ENCODE measurements at places on chromosomes 3 and 15.

DNA sequence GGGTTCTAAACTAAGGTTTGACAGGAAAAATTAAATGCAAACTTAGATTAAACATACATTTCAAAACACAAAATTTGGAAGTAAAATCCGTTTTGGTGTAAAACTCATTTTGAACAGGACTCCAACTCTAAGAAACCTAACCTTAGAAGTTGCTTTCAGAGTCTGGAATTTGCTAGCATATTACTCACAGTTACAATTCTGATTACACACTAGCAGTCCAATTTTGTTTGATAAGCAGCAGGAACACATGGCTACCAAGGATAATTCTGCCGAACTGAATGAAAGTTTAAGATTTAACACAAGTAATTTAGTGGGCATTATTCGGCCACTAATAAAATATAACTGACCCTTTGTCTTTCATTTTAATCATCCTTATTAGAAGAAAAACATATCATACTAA, 49.6 kb downstream of the FRMD5 start:
- DNase-seq: no peak

DNA sequence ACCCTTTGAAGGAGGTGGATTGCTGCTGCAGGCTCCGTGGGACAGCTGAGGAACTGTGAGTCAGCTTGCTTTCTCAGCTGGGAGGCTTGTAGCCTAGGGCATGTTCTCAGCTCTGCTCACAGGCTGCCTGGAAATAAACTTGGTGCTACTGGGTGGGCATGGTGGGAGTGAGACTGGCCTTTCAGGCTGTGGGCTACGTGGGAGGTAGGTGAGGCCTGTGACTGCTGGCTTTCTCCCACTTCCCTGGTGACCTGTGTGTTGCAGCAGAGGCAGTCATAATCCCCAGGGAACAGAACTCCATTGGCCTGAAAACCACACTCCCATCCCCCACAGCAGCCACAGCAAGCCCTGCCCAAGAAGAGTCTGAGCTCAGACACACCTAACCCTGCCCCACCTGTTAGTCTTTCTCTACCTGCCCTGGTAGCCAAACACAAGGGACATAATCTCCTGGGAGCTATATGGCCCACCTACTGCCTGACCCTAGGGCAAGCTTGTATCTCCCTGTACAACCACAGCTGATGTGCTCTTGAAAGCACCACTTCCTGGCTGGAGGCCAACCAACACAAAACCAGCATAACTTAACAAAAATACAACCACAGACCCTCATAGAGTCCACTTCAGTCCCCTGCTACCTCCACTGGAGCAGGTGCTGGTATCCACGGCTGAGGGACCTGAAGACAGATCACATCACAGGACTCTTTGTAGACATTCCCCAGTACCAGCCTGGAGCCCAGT, 236.5 kb downstream of the SQOR start:
- no peak for DNase-seq

DNA sequence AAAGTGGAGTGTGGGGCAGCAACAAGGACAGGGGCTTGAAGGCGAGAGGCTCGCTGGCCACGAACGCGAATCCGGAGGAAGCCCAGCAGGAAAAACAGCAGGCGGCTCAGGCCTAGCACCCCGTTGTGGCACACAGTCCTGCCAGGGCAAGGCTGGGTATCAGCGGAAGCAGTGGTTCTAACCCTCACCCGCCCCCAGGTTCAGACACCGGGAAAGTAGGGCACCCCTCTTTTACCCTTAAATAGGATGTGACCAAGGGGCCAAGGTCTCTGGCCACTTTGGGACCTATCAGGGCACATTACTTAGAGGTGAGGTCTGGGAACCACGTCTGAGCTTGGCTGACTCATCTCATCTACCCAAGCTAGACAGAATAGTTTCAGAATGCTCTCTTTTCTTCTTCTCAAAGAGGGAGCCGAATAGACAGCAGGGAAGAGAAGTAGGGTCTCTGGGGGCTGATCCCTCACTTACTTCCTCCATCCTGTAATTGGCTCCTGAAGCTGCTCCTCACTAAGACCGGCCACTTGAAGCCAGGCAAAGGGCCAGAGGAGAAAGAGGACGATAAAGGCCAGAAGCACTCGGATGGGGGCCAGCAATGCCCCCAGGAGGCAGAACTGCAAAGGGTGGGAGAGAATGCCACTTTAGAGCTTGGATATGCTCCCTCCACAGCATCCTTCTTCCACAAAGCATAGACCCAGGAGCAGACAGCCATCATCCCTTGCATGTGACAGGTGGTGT, 1.7 kb downstream of the LPCAT4 start:
- no peak for DNase-seq

DNA sequence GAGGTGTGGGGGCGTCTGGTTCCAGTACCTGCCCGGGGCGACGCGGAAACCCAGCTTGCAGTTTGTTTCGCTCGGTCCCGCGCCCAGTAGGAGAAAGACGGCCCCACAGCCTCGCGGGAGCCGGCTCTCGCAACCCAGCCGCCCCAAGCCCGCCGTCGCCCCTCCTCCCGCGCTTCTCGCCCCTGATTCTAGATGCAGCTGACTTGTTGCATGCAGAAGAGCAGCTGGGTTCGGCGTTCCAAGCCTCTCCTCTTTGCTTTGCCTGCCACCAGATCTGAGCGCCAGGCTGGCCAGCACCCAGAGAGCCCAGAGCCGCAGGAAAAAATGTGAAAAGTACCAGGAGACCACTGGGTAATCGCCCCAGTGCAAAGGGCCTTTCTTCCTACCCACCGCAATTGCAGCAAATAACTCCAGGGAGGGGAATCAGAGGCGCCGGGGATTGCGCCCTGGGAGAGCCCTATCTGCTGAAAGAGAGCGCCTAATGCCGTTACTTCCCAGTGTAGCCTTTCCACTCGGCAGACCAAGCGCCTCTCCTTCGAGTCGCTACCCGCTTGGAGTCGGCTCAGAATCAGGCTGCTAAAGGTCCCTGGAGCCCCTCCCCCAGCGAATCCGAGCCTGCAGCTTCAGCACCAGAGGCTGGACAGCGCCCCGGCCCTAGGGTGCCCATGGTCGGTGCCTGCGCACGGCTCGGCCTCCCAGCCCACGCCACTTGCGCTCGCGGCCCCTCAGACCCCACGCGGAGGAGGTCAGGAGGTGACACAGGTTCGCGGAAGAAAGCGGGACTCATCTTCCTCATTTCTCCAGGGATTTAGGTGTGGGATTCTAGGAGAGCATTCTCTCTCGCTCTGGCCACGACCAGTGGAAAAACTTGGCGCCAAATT, 15.7 kb upstream of the AEN start:
- DNase-seq: peak; percentile 62

GRCh38 chr15:35271371-35272043, 186.4 kb upstream of the NANOGP8 start:
- no peak for DNase-seq

DNA sequence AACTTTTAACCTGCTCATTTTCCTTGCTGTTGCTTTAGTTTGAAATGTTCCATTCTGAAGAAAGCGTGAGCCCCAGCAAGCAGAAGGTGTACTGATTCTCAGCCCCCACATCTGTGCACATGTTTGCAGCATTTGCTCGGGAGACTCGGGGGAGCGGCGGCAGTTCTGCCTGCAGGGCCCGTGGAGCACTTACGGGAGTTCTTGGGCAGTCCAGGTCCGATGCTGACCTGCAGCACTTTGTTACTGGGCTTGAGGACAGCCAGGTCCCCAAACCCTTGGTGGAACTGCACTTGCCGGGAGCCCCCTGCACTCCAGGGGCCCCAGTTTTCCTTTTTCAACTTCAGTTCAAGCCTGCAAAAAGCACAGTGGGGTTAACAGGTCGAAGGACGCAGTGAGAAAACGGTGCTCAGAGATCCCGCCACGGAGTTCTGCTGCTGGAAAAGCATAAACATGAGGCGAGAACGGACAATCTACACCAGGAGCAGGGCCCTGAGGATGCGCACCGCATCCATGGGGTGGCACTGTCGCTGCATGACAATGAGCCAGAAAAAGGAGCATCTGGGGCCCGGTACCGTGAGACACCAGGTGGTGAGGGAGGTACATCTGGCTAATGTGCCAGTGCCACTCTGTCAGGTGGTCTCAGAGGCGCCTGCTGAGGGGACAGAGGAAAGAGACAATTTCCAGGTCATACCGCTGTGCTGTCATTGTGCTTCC, 45.6 kb upstream of the LDHAL6B start:
- peak; percentile 14 for DNase-seq

DNA sequence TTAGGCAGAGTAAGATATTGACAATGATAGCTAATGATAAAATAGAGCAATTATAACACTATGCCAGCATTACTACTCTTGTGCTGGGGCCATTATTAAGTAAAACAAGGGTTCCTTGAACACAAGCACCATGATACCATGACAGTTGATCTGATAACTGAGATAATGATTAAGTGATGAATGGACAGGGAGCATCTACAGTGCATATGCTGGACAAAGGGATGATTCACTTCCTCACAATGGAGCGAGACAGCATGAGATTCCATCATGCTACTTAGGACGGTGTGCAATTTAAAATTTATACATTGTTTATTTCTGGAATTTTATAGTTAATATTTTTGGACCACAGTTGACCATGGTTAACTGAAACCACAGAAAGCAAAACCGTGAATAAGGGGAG, 156.6 kb downstream of the FHIT start:
- no peak for DNase-seq

- DNase-seq: no peak
These were observed 23.5 kb upstream of the JMJD7 start for GRCh38 chr15:41804361-41804760.

DNA sequence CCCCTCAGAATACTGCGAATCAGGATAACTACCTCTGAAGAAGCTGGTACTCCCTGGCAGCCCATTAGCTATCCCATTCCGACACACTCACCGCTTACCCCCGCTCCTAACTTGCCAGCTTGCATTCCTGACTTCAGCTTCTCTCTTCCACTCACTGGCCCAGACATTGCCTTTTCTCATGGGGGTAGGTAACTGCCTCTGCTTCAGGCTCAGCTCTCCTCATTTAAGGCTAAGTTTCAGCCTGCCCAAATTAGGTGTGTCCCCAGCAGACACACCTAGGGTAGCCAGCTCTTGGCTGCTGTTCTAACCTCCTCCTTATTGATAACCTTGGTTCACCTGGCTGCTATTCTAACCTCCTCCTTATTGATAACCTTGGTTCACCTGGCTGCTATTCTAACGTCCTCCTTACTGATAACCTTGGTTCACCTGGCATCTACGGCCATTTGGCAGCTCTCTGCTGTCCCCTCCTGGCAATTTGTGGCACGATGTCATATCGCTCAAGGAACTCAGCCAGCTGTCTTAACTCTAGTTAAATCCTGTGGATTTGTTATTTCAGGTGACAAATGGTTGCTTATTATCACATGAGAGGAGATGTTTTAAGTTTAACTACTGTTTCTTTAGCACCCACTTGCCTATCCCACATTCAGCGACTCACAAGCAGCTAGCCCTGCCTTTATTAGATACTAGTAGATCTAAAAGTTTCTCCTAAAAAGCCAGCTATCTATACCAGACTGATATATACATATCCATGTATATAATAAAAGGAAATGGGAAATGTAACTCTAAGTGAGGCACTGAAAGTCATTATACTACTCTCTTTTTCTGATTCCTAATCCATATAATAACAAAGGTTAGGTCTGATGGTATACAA, 106.5 kb upstream of the ACP3 start:
- DNase-seq: peak; percentile 9

GRCh38 chr3:194218646-194219453, 82.9 kb downstream of the HES1 start:
- no peak for DNase-seq

GRCh38 chr3:176341963-176342362, 855.3 kb downstream of the TBL1XR1 start:
- no peak for DNase-seq
